ENCODE measurements at places on chromosomes 7 and 10. TPM values are rescaled to one million over a fixed set of nuclear protein-coding genes. Genes with fewer than 3 reads are reported as not detected.

DNA sequence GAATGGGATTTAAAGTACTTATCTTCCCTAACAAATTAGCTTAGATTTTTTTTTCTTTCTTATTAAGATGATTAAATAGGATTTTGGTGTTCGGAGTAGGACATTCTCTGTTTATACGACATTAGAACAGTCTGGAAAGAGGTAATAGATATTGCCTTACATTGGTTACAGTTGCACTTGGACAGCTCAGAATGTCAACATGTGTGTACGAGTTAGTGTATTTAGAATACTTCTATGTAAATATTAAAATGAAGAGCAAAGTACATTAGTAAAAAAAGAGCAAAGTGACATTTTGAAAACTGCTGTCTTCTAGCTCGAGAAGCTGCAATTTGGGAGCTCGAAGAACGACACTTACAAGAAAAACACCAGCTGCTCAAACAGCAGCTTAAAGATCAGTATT lies 51.5 kb downstream of the SLK start:
- no peak for DNase-seq

GRCh38 chr7:91892099-91892705 lies 11.7 kb upstream of the MTERF1 start:
- DNase-seq, result no peak

- no peak for DNase-seq
These were observed 113.5 kb downstream of the ITGB8 start for GRCh38 chr7:20444030-20444800.

- no peak for DNase-seq
These were observed 734.4 kb downstream of the PARD3 start for GRCh38 chr10:34080485-34081346.

DNA sequence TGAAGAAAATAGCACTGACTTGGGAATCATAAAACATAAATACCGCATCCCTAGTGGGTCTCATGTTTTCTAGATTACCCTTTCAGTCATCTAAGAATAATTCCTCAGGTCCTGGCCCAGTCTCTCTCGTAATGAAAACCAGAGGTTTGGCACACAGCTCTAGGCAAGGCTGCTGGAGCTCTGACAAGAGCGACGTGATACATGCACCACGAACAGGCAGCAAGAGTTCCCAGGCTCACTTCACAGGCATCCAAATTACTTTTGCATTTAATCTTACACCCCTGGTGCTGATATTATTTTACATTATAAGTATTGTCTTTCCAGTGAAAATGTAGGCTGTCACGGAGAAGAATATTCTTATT lies 105.2 kb downstream of the THSD7A start:
- no peak for DNase-seq

Gene DOCK4
- 24.1 TPM for polyA plus RNA-seq

- no peak for DNase-seq
These were observed 6.0 kb downstream of the KIF5B start for GRCh38 chr10:32050177-32050576.

- no peak for DNase-seq
These were observed 57.9 kb downstream of the MACC1 start for GRCh38 chr7:20159226-20159747.

DNA sequence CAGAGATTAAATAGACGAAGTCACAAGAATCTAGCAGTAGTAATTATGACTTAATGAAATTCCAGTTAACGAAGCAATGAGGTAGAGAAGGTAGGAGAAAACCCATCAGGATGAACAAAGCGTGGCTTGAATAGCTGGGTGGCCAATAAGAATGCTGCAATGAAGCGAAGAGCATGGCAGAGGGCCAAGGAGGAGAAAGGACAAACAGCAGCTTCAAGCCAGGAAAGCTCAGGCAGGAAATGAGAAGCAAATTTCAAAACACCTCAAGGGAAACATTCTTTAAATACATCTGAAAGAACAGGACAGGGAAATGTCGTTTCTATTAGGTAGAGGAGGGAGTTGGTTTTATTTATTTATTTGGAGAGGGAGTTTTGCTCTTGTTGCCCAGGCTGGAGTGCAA lies 122.5 kb downstream of the KIAA1217 start:
- DNase-seq, result no peak

DNA sequence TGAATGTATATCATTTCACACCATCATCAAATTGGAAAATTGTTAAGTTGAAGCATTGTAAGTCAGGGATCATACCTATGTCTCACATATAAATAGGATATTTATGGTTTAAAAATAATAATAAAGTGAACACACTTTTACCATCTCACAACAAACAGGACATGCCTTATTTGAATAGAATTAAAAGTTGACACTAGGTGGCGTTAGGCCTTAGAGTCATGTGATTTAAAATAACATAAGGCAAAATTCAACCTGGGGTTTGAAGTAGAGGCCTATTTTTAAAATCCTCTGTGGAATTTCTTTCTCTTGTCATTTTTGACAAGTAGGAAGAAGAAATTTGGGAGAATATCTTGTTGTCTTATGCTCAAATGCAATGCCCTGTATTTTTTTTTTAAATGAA lies 184.7 kb upstream of the PCDH15 start:
- DNase-seq, result no peak

Gene TMEM72
- polyA plus RNA-seq, result 84.7 TPM

DNA sequence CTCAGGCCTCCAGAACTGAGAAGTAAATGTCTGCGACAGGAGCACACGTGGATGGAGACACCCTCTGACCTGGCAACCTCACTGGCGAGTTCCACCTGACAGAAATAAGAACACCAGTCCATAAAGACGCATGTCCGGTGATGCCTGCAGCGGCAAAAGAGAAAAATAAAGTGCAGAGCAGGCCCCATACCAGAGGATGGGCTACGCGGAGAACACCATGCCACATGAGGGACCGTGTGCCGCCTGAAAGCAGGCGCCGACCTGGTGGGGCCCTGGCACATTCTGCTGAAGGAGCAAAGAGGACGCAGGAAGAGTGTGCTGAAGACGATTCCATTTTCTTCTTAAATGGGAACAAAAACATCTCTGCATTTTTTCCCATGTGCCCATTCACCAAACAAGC lies 105.0 kb downstream of the VIPR2 start:
- DNase-seq, result no peak

- no peak for DNase-seq
These were observed 37.8 kb upstream of the GARS1 start for GRCh38 chr7:30556840-30557239.

Gene HECW1
- 7.7 TPM for polyA plus RNA-seq

GRCh38 chr7:32658467-32658869 lies 163.2 kb downstream of the AVL9 start:
- no peak for DNase-seq

GRCh38 chr7:96238976-96239766 lies 82.7 kb downstream of the SLC25A13 start:
- no peak for DNase-seq

DNA sequence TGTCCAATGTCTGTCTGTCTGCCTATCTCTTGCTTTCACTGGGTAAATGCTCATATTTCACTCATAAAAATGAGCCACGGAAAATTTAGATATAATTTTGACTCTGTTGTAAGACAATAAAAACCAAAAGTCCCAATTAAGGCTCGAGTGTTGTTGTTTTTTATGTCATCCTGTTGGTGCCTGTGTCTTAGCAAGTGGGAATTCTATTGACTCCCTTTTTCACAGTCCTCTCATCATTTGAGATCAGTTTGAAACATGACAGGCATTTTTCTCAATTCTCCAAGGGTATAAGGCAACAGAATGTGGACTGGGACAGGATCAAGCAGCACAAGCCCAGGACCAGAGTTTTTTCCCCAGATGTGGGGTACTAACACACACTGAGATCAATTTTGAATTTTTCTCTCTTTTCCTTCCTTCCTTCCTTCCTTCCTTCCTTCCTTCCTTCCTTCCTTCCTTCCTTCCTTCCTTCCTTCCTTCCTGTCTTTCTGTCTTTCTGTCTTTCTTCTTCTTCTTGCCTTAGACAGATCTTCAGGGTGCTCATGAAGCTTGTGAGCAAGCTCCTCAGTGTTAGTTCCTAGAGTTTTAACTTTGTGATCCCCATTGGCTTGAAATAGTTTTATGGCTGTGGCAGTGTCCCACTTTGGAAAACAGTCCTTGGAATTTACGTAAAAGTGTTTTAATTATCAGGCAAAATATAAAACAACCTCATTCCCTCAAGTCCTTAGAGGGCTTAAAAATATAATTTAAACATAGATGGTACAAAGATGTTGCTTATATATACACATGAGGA lies 3.2 kb upstream of the NEUROD6 start:
- DNase-seq, result no peak

Gene ASAH2
- 2.0 TPM for polyA plus RNA-seq

Gene TNRC18
- 150 TPM for polyA plus RNA-seq

GRCh38 chr7:66415659-66416265 lies 210.6 kb downstream of the TPST1 start:
- DNase-seq, result no peak

DNA sequence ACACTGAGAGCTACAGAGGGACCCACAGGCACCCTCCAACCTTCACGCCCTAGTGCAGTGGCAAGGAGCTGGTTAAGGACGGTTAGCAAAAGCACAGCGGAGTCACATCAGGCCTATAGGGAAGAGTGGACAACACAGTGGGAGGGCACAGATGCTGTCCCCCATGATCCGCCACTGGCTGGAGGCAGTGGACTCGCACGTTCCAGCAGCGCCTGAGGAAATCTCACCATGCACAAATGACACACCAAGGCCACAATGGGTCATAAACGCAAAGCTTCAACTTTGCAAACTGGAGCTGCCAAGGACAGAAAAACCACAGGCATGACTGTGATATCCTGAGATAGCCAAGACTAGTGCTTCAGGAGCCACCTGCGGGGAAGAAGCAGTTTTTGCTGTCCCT lies 58.8 kb downstream of the GRB10 start:
- DNase-seq, result no peak

Gene IKZF1
- polyA plus RNA-seq, result 0.94 TPM

- DNase-seq, result no peak
These were observed 15.9 kb downstream of the AQP1 start for GRCh38 chr7:30927559-30927958.

- DNase-seq, result no peak
These were observed 7.8 kb downstream of the RARRES2 start for GRCh38 chr7:150333659-150334058.

DNA sequence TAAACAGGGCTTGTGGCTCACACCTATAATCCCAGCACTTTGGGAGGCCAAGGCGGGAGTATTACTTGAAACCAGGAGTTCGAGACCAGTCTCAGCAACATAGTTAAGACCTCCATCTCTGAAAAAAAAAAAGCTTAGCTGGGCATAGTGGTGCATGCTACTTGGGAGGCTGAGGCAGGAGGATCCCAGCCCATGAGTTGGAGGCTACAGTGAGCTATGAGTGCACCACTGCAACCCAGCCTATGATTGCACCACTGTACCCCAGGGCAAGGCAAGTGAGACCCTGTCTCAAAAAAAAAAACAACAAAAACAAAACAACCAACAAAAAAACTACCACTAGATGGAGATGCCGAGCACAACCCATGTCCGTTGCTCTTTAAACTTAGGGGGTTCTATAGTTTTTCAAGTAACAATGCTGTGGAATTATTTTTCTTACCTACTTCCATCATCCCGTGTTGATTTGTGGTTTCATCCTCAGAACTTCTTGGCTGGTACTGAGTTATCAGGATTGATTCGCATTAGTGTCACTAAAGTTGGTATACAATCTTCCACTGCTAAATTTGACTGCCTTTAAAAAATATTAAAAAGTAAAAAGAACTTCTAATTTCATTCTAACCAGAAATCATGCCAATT lies 12.2 kb upstream of the REPIN1 start:
- no peak for DNase-seq

- DNase-seq, result no peak
These were observed 15.6 kb upstream of the PBLD start for GRCh38 chr10:68348265-68348741.
